ENCODE measurements at places on chromosomes 2 and 18. TPM values are rescaled to one million over a fixed set of nuclear protein-coding genes. Genes with fewer than 3 reads are reported as not detected.
A peak's percentile ranks its signal among the peaks of the same experiment; 100 is the strongest.

HOXD4 gene
- 13.6 TPM for total RNA-seq

DRC1 gene
- total RNA-seq, result not detected

DNA sequence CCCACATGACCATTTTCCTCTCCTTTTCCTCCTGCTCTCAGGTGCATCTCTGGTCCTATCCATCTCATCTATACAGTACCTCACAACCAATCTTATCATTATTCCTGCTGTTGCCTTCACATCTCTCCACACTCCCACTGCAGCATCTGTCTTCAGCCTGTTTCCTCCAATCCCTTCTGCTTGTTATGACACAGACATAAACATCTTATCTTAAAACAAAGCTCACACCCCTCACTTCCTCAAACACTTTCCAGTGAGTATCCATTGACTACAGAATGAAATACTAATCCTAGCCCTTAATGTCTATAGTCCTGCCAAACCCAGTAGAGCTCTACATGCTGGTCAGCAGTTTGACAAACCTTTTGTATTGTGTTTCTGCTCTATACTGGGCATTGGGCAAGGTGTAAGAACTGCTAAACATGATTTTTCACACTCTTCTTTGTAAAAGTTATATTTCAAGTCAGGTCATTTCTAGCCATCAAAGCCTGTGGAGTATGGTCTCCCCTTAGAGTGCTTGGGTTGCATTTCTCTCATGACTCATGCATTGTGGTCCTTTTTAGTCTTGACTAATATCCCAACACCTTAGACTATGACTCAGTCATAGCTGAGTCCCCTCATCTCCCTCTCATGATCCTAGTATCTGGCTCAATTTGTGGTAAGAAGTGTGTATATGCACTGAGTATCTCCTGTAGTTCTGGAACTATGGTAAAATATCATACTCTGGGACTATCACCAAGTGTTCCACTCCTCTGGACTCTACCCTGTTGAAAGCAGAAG lies 187.0 kb downstream of the CYRIA start:
- DNase-seq, result no peak

DNA sequence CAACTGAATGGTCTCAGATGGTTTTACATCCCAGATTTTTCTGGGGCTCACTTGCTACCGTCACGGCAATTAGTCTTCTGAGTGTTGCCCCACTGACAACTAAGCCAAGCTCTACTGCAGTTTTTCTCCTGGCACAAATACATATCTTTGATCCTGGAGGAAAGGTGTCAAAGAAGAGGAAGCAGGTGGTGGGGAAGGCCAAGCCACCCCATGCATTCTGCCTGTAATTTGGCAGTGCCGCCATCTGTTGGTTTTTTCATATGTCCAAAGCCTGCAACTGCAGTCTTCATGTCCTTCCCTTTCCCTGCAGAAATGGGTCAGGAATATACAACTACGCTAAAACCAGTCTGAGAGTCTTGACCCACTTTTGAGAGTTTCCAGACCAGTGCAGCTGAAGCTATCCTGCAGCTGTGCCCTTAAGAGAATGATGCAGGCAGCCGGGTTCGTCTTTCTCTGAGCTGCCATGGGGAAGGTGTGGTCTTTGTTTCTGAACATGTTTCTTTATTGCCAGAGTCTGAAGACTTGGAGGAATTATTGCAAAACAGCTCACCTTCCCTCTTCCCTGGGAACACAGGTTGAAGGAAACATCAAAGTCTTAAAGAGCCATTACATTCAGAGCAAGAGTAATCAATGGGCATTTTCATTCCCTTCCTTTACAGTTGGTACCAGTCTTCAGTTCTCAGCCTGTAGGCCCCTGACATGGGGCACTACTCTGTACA lies 71.8 kb upstream of the ATL2 start:
- no peak for DNase-seq

- DNase-seq, result no peak
Measured at GRCh38 chr2:9937258-9937657, 14.2 kb upstream of the GRHL1 start.

- DNase-seq, result no peak
Measured at GRCh38 chr2:124755386-124755785, 730.3 kb downstream of the CNTNAP5 start.

DNA sequence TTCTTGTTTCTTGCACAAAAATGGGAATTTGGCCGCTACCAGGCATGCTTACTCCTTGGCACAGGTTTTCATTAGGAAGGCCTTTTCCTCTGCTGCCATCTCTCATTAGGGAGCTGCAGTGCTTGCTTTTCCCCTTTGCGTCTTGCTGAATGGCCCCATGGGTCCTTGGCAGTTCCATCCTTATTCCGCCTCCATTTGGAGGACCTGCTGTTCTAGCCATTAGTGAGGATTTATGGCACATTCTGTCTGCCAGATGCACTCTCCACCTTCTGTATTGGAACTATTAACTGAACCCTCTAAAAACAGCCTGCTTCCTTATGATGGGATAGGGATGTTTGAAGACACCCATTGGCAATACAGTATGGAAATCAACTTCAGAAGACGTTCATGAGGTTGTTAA lies 103.5 kb upstream of the NOSTRIN start:
- no peak for DNase-seq

- DNase-seq, result no peak
Measured at GRCh38 chr2:191180713-191181112, 29.9 kb upstream of the STAT4 start.

- no peak for DNase-seq
Measured at GRCh38 chr18:63258749-63259566, 60.6 kb downstream of the BCL2 start.

DNA sequence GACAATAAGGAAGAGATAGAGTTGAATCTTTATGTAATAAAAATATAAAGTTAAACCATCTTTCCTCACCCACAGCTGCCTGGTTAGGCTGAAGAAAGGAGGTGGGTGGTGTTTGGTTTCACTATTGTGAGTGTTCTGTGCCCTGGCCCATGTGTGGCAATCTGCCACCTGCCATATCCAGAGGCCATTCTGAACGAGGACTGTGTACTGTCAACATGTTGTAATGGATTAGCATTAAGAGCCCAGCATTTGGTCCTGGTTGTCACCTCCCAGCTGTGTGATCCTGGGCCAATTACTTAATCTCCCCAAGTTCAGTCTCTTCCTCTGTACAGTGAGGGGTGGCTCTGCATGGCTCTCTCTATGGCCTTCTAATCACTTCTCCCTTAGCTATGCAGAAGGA lies 118.2 kb upstream of the SEC11C start:
- DNase-seq, result no peak

DNA sequence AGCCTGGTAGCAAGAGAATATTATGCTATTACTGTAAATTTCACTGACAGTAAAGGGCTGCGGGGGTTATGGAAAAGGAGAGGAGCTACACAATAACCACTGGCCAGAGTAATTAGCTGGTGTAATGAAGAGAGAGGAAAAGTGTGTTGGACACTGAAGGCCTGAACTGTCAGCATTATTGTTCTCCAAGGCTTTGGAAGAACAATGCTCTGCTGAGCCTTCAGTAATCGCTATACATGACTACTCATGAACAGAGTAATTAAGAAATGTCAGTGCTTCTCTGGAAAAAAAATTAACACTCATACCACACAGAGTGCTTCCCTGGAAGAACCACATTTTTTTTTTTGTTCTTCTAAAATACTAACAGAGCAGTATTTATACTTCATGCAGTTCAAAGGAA lies 931.3 kb downstream of the CPS1 start:
- DNase-seq, result no peak

DNA sequence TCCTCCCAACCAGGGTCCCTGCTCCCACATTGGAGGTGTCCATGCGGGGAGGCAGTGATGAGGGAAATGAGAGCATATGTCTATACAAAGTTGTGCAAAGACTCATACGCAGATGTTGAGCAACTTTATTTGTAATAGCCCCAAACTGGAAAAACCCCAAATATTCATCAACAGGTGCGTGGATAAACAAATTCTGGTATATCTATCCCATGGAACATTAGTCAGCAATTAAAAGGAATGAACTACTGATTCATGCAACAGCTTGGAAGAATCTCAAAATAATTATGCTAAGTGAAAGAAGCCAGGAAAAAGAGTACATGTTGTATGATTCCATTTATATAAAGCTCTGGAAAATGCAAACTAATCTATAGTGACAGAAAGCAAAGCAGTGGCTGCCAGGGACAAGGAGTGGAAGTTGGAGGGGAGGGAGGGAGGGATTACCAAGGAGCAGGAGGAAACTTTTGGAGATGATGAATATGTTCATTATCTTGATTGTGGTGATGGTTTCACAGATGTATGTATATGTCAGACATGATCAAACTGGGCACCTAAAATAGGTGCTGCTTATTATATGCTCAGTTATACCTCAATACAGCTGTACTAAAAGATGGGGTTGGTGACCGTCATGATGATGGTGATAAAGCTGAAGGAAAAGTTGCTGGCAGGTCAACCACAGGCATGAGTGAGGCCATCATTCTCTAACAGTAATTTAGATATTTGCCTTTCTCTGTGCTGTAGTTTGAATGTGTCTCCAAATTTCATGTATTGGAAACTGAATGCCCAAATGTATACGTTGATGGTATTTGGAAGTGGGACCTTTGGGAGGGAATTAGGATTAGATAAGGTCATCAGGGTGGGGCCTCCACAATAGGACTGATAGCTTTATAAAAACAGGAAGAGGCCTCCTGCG lies 270.9 kb downstream of the CYP26B1 start:
- DNase-seq, result no peak

GRCh38 chr18:13266218-13267100 lies 47.9 kb downstream of the LDLRAD4 start:
- no peak for DNase-seq

GRCh38 chr2:231727621-231728020 lies 19.3 kb downstream of the PTMA start:
- no peak for DNase-seq

- DNase-seq, result no peak
Measured at GRCh38 chr2:147479358-147479757, 365.5 kb upstream of the ACVR2A start.

DNA sequence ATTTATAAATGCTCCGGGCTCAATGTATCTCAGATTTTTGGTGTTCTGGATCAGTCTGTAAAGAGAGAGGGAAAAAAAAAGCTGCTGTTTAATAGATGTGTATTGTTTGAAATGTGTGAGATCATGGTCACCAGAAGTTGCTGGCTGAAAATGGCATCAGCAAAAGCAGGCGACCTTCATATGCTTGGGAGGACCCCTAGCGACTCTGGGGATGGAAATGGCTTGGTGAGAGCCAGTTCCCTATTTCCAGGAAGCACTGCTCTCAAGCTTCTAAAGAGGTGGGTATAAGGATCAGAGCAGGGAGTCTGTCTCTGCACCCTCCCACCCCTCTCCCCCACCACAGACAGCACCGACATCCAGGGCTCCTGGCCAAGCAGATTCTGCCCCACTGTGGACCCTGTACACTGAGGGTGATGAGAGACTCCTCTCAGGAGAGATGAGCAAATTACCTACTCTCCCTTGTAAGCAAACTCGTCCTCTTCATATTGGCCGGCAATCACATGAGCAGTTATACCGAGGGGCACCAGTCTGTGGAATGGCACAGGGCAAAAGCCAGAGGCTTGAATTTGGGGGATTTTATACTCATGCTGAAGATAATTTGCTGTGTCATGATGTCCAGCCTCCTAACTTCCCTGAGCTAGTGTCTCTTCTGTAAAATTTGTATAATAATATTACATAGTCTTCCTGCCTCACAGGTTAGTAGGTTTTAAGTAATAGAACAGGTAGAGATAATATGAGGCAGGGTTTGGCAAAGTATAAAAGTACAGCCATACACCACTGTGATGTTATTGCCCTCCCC lies 29.6 kb downstream of the LHCGR start:
- no peak for DNase-seq

- DNase-seq, result no peak
Measured at GRCh38 chr2:200613692-200614091, 27.9 kb downstream of the AOX1 start.

DNA sequence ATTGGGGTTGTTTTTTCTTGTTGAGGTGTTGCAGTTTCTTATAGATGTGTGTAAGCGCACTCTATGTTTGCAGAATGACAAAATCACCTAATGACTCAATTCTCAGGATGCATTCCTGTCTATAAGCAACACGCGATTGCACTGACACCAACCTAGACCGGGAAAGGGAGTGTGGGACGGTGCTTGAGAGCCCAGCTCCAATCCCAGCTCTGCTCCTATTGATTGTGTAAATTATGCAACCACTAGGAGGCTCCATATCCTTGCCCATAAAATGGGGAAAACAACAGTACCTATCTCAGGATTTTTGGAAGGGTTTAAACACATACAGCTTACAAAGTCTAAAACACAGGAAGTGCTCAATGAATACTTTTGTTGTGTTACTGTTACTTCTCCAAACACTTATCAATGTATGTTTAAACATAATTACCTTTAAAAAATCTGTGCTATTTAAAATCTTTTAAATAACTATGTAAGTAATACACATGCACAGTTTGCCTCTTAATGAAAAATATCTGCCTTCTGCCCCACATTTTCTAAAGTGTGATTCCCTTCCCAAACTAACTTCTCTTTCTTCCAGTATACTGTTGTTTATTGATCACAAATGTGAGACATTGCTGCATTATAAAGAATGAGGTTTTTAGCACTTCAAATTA lies 132.5 kb downstream of the SPHKAP start:
- DNase-seq, result peak; percentile 18

DNA sequence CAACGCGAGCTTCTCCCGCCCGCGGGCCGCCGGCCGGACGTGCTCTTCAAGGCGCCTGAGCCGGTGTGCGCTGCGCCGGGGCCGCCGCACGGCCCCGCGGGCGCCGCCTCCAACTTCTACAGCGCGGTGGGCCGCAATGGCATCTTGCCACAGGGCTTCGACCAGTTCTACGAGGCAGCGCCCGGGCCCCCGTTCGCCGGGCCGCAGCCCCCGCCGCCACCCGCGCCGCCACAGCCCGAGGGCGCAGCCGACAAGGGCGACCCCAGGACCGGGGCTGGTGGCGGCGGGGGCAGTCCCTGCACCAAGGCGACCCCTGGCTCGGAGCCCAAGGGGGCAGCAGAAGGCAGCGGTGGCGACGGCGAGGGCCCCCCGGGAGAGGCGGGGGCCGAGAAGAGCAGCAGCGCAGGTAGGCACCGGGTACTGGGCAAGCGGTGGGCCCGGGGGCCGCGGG lies 676 bp downstream of the HOXD11 start:
- DNase-seq, result no peak

Data from adrenal gland (tissue), 19 donors.